SK-N-SH treated with all-trans-retinoic acid at 6 μM for 48 hours (cell line): ENCODE measurements at places on chromosomes 2 and 18.

DNA sequence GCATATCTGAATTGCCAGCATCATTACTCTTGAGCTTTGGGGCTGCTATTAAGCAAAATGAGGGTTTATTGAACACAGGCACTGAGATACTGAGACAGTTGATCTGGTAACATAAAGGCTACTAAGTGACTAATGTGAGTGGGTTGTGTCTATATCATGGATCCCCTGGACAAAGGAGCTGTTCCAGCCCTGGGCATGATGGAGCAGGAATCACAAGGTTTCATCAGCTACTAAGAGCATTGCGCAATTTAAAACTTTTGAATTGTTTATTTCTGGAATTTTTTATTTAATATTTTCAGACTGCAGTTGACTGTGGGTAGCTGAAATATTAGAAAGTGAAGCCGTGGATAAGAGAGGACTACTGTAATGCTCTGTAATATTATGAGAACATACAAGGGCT, 73.5 kb downstream of the MGAT5 start:
- ATAC-seq = no peak

GRCh38 chr2:30933496-30933895, 126.2 kb upstream of the CAPN13 start:
- no peak for ATAC-seq

DNA sequence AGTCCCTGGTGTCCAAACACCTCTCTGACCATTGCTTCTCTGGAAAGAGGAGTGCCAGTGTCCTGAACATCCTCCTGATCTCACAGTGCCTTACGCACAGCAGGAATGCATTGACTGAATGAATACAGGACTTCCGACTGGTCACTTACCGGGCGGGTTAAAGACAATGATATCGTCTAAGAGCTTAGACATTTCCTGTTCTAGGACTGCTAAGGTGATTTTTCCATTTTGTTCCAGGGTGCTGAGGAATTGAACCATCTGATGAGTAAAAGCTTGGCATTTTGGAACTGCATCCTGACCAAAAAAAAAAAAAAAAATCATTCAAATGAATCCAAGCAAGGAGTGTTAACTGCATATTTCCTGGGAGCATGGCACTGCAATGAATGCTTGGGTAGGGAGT, 40.0 kb downstream of the SIGLEC15 start:
- no peak for ATAC-seq

- no peak for ATAC-seq
Measured at GRCh38 chr2:130728549-130729316, at the start of gene GPR148. GPR148 (plus strand) TSS chr2:130729070; CDS start chr2:130729152, 82 bp downstream.

GRCh38 chr2:6052649-6053048, 360.5 kb downstream of the SOX11 start:
- ATAC-seq = no peak

GRCh38 chr2:74321737-74322136, 21.5 kb downstream of the SLC4A5 start:
- ATAC-seq = no peak

GRCh38 chr2:38076152-38076709, 280 bp upstream of the CYP1B1 start:
- ATAC-seq = peak; percentile 93

DNA sequence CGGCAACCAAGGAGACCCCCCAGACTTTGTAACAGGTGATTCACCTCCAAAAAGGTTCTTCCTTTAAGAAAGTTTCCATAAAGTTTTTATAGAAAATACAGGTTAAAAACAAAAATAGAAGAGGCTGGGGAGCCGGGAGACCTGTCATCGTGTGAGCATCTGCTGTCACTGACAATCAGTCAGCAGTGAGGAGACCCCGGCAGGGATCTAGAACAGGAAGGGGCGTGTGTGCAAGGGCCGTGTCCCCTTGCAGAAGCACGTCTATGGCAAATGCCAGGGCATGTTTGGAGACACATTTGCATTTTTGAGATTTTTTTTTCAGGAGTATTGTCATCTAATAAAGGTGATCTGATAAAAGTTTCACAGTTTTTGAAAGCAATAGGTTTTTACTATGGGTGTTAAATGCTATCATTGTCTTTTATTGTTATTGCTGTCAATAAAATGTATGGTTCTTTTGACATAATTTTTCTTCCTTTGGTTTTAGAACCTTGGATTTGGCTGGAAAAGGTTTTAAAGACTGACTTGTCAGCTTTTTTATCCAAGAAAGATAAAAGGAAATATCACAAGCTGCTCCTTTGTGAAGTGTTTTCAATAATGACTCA, 52.1 kb downstream of the MTCL1 start:
- no peak for ATAC-seq

- ATAC-seq = peak; percentile 72
Measured at GRCh38 chr2:26033270-26033817, 540 bp upstream of the RAB10 start.

DNA sequence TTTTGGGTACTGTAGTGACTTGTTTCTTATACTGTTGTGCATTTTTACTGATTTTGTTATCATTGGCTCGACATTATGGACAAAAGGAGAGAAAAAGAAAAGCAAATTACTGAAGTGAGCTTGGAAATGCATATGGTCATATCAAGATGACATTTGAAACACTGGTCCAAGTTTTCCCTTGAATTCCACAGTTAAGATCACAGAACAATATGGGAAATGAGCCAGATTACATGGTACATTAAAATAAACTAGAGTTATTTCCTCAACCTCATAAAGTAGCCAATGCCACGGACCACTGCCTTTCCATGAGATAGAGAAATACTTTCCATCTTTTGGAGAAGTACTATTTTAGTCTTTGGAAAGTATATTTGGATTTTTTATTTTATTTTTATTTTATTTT, 62.0 kb upstream of the SGPP2 start:
- no peak for ATAC-seq
